ENCODE measurements at places on chromosomes 2 and 18.

- DNase-seq: no peak
Observed at GRCh38 chr2:85924522-85924921, 35.7 kb upstream of the ST3GAL5 start.

DNA sequence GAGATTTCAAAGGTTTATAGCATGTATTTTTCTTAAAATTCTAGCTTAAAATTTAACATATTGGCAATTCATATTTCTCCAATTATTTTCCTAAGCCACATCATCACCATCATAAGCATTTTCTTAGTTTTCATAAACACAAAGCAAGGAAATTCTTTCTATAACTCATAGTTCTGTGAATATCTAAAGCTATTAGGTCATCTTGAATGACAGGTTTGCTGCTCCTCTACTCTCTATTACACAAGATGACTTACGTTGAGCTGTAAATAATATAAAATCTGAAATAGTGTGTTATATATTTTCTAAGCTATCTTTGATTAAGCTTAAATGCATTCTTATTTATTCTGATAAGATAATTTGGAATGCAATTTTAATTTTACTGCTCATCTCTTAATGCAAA lies 984.6 kb upstream of the CNTNAP5 start:
- no peak for DNase-seq

GRCh38 chr2:130286983-130287655 lies 55.6 kb upstream of the IMP4 start:
- DNase-seq: no peak

DNA sequence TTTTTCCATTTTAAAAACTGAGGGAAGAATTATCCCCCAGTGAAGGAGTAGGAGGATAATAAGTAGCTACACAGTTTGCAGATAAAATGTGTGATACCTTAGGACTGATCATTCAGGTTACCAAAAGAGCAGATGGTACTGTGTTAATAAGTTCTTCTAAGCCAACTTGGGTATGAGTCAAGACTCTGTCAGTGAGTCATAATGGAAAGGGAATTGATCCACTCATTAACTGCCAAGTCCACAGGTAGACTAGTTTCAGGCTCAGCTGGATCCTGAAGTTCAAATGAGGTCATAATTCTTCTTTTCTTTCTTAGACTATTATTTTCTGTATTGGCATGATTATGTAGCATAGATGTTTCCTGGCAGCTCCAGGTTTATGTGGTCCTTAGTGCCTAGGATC lies 142.4 kb upstream of the ALPP start:
- DNase-seq: no peak

DNA sequence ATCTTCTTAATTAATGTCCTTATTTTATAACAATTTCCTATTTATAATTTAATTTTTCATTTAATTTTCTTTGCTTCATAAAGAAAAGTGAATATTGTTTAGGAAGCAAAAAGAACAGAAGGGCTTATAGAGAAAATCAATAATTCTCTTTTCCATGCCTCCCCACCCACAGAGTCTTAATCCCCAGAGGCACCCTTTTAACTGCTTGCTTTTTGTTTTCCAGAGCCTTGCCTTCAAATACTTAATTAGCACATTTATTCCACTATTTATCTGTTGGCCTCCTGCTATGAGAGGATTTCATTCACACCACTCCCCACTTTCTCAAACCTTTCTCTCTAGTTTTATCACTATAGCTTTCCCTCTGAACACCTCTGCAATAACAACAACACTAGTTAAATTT lies 373.6 kb downstream of the MBD2 start:
- DNase-seq: no peak

DNA sequence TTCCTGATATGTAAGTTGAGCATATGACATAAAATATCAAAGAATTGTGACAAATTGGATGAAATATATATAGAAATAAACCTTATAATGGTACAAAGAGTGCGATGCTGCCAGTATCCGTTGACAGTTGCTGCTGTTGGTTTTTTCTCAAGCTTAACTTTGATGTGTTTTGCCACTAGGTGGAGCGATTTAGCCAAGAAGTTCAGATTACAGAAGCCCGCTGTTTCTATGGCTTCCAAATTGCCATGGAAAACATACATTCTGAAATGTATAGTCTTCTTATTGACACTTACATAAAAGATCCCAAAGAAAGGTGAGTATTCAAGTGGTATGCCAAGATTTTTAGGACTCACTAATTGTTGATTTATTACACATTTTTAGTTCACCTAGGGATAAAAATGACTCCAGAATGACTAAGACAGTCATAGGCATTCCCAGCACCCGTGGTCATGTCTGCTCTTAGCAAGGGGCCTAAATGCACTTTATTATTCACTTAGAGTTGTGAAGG lies 2.1 kb downstream of the RRM2 start:
- DNase-seq: peak; percentile 15

DNA sequence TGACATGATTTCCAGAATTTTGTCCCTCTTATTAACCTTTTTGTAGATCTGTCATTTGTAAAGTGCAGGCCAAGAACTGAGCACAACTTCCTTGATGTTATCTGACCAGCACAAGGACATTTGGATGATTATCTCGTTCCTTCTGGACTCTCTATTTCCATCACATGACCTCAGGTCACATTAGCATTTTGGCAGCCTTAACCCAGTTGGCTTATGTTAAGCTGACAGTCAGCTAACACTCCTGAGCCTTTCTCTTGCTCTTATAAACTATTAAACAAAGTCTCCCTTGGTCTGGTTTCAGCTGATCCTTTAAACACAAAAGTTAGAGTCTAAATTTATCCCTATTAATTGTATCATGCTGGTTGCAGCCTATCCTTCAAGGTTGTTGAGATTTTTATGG lies 167.2 kb upstream of the RBBP8 start:
- no peak for DNase-seq

GRCh38 chr2:199469514-199470360 lies 12.0 kb upstream of the SATB2 start:
- DNase-seq: no peak

DNA sequence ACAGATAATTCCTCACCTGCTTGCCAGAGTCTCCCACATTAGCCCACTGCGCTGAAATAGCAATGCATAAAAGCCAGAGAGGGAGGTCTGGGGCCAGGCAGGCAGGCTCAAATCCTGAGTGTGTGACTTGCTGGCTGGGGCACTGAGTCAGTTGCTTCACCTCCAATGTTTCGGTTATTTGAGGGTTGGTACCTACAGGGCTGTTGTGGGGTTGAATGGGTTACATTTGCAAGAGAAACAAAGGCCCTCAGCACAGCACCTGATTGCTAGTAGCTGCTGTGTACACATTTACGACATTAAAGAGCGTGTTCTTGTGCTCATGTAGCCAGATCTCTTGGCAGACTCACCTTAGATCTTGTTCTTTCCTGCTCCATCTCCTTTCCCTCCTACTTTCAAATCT lies 34.1 kb upstream of the FAM110C start:
- DNase-seq: no peak

DNA sequence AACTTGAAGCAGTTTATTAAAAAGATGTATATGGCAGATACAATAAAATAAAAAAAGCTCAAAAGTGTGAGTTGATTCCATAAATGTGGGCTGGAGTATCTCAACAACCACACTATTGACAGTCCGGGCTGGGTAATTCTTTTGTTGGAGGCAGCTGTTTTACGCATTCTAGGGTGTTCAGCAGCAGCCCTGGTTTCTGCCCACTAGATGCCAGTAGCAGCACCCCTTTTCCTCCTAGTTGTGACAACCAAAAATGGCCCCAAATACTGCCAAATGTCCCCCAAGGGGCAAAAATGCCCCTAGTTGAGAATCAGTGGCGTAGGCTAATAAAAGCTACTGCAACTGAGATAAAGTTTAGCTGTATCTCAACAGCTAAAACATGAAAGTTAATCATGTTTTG lies 44.8 kb downstream of the CHMP3 start:
- no peak for DNase-seq

DNA sequence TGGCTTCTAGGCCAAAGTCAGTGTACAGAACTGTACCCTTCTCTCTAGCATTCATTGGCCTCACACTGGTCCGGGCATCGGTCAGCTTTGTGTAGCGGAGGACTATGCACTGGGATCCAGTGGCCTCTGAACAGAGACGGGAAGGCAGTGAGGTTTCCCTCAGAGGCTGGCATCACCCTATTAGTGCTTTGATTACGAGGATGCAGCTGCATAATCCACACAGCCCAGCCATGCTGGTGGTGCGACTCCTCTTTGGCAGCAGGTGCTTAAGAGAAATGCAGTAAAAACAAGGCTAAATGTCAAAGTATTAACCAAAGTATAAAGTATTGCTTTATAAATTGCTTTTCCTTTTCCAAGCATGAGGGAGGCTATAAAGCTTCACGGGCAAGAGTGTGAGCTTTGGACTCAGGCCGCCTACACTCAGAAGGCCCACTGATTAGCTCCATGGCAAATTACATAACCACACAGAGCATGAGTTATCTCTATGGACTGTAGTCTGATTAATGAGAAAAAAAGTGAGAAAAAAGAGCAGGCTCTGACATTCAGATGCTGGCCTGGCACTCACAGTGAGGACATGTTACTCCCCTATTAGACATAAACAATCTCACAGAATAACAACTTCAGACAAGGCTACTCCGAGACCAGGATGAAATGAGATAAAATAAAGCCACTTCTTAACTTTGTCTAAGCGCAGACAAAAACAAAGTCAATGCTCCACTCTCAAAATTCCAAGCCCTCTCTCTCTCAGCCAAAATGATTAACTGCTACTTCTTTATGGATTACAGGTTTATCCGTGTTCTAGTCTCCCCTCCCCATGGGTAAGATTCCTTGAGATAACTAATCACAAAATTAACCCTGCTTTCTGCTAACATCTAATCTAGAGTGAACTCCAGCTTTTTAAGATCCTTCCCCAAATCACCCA lies 6.4 kb upstream of the CRYGC start:
- DNase-seq: no peak

DNA sequence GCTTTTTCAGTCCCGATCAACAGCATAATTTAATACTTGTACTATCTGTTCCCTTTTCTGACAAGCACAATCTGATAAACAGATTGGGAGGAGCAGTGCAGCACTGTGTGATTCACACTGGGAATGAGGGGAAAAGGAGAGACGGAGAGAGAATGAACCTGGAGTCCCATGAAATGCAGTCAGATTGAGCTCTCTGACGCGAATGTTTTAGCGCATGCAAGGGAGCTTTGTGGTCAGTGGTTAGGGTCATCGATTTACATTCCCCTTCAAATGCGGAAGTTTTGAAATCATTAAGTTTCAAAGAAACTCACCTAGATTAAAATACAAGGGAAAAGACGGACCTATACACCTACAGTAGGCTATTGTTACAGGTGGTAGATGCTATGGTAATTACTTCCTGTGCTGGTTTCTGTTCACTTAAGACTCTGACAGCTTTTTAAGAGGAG lies 99.6 kb downstream of the KCTD1 start:
- no peak for DNase-seq

GRCh38 chr2:148965623-148966437 lies 72.7 kb upstream of the LYPD6B start:
- DNase-seq: peak; percentile 79

- DNase-seq: no peak
Observed at GRCh38 chr2:3174626-3175567, 202.7 kb downstream of the EIPR1 start.

DNA sequence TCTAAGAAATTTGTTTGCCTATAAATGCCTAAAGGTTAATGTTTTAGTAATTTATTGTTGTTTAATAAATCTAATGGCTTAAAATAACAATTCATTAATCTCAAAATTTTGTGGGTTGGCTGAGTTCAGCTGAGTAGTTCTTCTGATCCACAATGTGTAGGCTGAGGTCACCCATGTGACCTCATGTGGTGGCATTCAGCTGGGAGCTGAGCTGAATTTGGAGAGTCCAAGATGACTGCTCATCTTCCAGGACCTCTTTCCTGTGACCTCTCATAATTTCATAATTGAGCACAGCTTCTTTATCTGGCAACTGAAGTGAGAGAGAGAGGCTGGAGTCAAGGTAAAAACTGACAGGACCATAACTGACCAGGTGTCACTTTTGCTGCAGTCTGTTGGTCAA lies 132.4 kb downstream of the TXNL1 start:
- no peak for DNase-seq

DNA sequence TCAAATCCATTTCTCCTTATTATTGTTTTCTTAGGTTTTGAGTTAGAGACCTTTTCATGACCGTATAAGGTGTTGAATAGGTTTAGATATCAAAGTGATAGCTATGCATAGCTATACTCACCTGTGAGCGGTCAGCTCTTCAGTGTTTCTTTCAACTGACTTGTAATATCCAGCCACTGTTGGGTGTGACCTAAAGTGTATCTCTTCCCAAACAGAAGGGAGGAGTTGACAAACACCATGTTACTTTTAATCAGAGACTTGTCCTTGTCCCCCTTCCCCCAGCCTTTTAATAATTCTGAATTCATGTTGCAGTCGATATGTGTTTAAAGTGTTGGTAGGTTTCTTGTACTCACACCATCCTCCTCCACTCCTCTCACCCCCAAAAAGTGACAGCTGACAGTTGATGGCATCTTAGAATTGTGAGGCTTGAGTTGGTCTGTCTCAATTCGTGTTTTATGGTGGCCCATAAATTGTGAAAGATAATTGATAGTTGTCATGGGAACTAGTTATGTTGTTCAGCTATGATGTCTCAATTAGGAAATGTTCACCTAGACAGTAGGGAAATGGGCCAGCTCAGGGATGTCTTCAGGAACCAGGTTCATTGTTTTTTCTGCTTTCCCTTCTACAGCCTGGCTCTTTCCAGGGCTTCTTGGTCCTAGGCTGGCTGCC lies 12.0 kb downstream of the NEDD4L start:
- DNase-seq: no peak

DNA sequence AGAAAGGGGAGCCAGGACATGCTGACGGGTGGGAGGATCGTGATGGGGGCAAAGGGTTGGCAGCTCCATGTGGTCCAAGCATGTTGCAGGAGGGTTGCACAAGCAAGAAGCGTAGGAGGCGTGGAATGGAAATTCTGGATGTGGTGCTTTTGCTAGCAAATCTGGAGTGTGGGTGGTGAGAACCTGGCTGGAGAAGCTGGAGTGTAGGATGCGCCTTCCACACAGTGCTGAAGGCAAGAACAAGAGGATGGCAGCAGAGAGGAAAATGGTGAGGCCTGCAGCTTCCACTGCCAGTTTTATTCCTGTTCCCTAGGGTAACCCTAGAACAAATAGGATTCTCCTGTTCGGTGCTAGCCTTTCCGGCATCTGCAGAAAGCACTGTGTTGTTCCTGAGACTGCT lies 22.4 kb downstream of the CREG2 start:
- DNase-seq: no peak

DNA sequence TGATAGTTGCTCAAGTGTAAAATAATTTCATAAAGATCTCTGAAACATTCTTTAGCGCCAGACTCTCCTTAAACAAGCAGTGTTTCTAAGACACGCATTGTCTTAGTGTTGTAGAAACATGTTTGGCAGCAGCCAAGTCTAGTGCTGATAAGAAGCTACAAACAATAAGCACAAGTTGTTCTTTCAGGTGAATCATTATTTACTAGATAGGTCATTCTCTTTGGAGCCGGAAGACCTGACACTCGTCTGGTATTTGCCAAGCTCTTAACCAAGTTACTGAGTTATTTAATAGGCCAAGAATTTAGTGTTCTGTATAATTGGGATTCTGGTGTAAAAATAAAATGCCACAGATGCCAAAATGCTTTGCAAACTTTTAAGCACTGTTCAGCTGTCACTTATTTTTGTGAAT lies 852.1 kb downstream of the CPS1 start:
- DNase-seq: no peak

Measured in NCI-H1436 treated with DMSO at 0.1 percent for 48 hours (cell line).